T-cell (primary cell): ENCODE measurements at places on chromosomes 16 and 17.
A peak's percentile ranks its signal among the peaks of the same experiment; 100 is the strongest.

DNA sequence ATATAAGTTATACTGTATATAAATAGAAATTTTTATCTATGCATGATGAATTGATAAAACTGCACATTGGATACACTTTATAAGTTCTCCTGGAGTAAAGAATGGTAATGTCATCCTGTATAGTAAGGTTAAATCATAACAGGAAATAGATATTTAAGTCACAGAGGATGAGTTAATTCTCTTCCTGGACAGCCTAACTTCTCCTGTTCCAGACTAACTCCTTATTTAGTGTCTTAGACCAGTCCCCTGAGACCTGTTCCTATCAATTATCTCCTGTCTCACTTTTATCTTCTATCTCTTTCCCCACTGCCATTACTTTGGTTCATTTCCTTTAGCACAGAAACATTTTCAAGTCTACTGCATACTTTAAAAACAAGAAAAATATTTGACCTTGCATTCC is 46.5 kb downstream of the SSH2 start:
- no peak for DNase-seq

- DNase-seq, result peak; percentile 49
Measured at GRCh38 chr17:64066716-64067115, 46.3 kb upstream of the ICAM2 start.

GRCh38 chr17:79871131-79871530 is 31.9 kb upstream of the CBX4 start:
- no peak for DNase-seq

- DNase-seq, result no peak
Measured at GRCh38 chr17:72077326-72077960, 43.4 kb upstream of the SOX9 start.
